CD4-positive, CD25-positive, alpha-beta regulatory T cell (primary cell): ENCODE measurements at places on chromosomes 7 and 10.

GRCh38 chr10:121425623-121426022 lies 172.6 kb downstream of the FGFR2 start:
- DNase-seq = no peak
- no peaks in the 10 kb centered on the region for H3K4me1 ChIP-seq
- no peaks in the 10 kb centered on the region for H3K36me3 ChIP-seq

DNA sequence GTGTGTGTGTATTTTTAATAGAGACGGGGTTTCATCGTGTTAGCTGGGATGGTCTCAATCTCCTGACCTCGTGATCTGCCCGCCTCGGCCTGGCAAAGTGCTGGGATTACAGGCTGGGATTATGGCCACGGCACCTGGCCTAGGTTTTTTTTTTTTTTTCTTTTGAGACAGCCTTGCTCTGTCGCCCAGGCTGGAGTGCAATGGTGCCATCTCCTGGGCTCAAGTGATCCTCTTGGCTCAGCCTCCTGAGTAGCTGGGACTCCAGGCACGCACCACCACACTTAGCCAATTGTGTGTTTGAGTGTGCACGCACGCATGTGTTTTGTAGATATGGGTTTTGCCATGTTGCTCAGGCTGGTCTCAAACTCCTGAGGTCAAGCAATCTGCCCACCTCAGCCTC lies 629.8 kb downstream of the ETV1 start:
- no peak overlapping the region for H3K4me3 ChIP-seq
- H3K27ac ChIP-seq = no peak overlapping the region
- H3K27me3 ChIP-seq = no peaks in the 10 kb centered on the region
- no peaks in the 10 kb centered on the region for H3K36me3 ChIP-seq
- DNase-seq = no peak

GRCh38 chr7:296373-296945 lies 6.5 kb downstream of the FOXL3 start:
- H3K4me3 ChIP-seq = no peak overlapping the region
- H3K27me3 ChIP-seq = peaks cover 7% of the 10 kb centered on the region
- no peak overlapping the region for H3K27ac ChIP-seq
- no peaks in the 10 kb centered on the region for H3K4me1 ChIP-seq

DNA sequence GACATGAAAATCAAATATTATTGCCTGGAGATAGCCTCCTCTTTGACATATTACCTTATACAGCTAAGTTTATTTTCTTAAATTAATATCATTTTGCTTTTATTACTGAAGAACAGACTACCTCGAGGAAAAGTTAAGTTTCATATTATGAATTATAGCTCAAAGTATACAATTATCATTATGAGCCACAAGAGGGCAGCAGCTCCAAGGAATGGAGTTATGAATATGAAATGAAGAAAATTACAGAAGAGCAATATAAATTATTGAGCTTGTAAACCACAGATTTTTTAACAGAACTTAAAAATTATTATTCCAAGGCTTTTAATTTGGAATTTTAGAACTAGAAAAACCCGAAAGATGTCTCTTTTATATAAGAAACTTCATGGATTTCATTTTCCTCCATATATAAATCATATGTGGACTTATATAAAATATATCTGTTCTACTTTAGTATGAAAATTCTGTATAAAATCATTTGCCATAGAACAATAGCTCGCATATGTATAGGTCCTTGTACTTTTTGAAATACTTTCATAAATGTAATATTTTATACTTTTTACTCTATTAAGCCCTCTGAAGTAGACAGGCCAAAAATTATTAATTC lies 40.1 kb downstream of the IQUB start:
- peak; percentile 44 for DNase-seq

DNA sequence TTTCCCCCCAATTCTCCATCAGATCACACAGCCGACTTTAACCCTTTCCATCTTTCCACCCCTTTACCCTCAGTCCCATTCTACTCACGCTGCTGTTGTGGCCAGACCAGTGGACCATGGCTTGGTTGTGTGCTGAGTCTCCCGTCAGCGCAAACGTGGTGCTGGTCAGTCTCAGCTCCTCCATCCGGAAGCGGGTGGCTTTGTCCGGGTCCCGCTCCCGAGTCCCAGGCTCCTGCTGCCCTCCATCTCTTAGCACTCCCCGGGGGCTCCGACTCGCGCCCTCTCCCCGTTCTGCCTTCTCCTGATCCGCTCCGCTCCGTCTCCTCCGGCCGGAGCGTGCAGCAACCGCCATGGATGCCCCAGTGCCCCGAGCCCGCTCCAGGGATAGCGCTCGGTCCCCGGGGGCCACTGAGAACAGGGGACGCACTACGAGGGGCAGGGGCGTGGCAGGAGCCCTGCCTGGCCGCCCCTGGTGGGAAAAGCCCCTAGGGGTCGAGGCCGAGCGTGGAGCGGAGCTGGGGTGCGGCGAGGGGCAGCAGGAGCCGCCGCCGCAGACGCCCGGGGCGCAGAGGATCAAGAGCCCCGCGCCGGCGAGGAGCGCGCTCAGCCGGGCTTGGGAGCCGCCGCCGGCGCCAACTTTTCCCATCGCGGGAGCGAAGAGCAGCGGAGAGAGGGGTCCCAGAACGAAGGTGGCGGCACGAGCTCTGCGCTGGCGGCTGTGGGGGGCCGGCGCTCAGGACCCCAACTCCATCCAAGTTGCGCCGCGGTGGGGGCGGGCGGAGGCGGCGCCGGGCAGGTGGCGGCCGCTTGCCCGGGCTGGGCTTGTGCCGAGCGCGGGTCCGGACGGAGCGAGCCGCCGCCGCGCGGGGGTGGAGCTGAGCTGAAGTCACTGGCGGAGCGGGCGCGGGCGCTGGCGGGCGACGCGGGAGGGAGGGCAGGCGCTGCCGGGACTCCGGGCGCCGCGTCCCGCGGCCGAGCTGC lies at the start of gene SORCS1:
TSS of gene SORCS1 (minus strand) at position 826 of the 981 bp plus-strand sequence.
- H3K27me3 ChIP-seq = no peaks in the 10 kb centered on the region
- no peak for DNase-seq
- no peaks in the 10 kb centered on the region for H3K36me3 ChIP-seq
- H3K4me1 ChIP-seq = no peaks in the 10 kb centered on the region

GRCh38 chr10:13437026-13437555 lies 89.0 kb upstream of the SEPHS1 start:
- H3K4me1 ChIP-seq = peaks cover 12% of the 10 kb centered on the region
- DNase-seq = no peak
- H3K4me3 ChIP-seq = no peak overlapping the region
- H3K27me3 ChIP-seq = peaks cover 10% of the 10 kb centered on the region
- H3K36me3 ChIP-seq = no peaks in the 10 kb centered on the region

DNA sequence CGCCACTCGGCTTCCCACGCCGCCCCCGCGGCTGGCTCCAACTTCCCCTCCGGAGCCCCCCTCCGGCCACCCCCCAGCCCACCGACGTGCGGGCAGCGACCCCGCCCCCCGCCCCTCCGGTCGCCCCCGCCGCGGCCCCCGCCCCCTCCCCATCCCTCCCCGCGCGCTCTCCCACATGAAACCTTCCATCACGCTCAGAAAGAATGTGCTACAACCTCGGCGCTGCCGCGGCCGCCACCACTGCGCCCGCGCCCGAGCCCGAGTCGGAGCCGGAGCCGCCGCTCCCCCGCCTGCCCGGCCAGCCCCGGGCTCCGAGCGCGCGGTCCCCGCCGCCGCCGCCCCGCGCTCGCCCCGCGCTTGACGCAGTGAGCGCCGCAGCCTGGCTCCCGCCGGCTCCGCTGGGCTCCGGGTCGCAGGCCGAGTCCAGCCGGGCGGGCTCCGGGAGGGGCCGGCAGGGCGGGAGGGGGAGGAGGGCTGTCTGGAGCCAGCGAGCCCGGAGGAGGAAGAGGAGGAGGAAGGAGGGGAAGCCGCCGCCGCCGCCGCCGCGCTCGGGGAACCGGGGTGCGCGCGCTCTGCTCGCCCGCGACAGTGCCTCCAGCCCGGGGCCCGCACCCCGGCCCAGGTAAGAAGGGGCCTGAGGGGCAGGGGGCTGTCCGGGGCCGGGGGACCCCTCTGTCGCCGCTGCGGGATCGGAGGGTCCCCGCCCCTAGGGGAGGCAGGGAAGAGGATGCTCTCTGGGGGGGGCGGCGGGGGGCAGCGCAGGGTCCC lies 4.3 kb upstream of the ELFN1 start:
- H3K4me3 ChIP-seq = no peak overlapping the region
- H3K36me3 ChIP-seq = no peaks in the 10 kb centered on the region
- DNase-seq = no peak

GRCh38 chr7:20075992-20076820 lies 141.0 kb downstream of the MACC1 start:
- H3K4me1 ChIP-seq = no peaks in the 10 kb centered on the region
- no peaks in the 10 kb centered on the region for H3K27me3 ChIP-seq
- no peaks in the 10 kb centered on the region for H3K36me3 ChIP-seq
- no peak overlapping the region for H3K27ac ChIP-seq

- no peaks in the 10 kb centered on the region for H3K27me3 ChIP-seq
- no peaks in the 10 kb centered on the region for H3K4me1 ChIP-seq
- no peak overlapping the region for H3K27ac ChIP-seq
- H3K4me3 ChIP-seq = no peak overlapping the region
Observed at GRCh38 chr10:27699776-27700175, 45.8 kb downstream of the MKX start.

DNA sequence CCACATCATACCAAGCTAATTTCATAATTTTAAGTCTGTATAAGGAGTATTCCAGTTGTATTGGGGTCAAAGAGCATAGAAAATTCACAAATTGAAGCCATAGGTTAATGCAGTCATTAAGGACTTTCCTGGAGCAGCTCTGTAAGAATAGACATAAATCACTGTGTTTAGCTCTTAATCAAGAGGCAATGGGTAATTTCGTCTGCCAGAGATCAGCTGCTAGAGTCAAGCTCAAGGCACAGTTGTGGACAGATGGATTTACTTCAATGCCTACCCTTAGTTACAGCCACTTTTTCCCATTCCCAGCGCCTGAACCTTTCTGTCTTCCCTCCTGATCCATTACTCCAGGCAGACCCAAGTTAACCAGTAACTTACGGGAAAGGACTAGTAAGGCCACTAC lies 40.6 kb upstream of the AGBL3 start:
- H3K27me3 ChIP-seq = peaks cover 4% of the 10 kb centered on the region
- no peak for DNase-seq
- H3K4me1 ChIP-seq = no peaks in the 10 kb centered on the region
- H3K4me3 ChIP-seq = no peak overlapping the region
- H3K27ac ChIP-seq = no peak overlapping the region

GRCh38 chr10:10865303-10865702 lies 152.4 kb upstream of the CELF2 start:
- H3K4me3 ChIP-seq = no peak overlapping the region
- no peaks in the 10 kb centered on the region for H3K4me1 ChIP-seq
- DNase-seq = no peak
- no peak overlapping the region for H3K27ac ChIP-seq

- H3K4me1 ChIP-seq = no peaks in the 10 kb centered on the region
- H3K27ac ChIP-seq = no peak overlapping the region
- no peak overlapping the region for H3K4me3 ChIP-seq
- H3K36me3 ChIP-seq = no peaks in the 10 kb centered on the region
- no peaks in the 10 kb centered on the region for H3K27me3 ChIP-seq
Observed at GRCh38 chr10:51405580-51406351, 293.6 kb downstream of the CSTF2T start.

DNA sequence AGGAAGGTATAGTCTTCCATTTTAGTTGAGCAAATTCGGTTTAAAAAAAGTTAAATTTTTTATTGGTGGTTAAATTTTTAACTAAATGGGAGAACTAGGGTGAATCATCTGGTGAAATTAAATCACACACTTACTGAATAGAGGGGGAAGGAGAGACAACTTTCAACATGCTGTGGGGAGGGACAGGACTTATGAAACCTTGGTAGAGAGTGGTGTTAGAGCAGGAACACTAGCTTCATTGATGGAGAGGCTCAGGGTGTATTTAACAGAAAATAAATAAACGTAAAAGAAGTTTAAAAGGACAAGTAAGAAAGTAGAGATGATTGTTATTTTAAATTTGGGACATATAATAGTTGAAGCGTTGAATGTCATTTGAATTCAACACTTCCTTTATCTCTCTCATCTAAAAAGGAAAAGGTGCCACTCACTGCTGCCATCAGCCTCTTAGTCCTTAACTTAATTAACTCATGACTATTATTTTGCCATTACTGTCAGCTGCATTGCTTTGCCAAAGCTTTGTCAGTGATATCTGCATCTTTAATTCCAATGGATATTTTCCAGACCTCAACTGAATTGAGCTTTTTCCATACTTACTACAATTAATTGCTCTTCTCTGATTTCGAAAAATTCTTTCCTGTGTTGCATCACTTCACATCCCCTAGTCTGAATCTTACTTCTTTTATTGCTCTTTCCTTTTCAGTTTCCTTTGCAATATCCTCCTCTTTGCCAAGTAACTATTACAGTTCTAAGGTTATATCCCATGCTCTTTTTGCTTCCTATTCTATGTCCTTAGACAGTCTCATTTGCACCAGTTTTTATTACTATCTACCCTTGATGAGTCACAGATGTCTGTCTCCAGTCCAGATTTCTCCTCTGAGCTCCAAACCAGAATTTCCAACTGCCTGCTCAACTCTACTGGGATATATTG lies 71.7 kb downstream of the GNAT3 start:
- no peaks in the 10 kb centered on the region for H3K27me3 ChIP-seq
- H3K4me1 ChIP-seq = no peaks in the 10 kb centered on the region
- no peak overlapping the region for H3K4me3 ChIP-seq
- no peak overlapping the region for H3K27ac ChIP-seq
- DNase-seq = no peak
- no peaks in the 10 kb centered on the region for H3K36me3 ChIP-seq

DNA sequence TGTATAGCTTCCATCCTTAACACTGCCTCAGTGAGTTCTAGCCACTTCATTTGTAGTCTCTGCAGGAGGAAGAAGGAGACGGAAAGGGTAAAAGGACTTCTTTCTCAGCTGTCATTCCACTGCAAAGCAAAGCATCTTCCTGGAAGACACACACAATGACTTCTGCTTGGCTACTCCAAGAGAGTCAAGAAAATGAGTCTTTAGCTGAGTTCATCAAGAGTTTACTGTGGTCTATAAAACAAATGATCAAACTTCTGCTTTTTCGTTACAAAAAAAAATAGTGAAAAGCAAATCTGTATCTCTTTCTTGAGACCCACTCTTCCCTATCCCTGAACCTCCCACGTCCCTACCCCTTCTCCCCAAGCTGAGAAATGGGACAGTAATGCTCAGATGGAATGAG lies 205.0 kb upstream of the AHR start:
- H3K27ac ChIP-seq = no peak overlapping the region
- no peak for DNase-seq
- H3K27me3 ChIP-seq = no peaks in the 10 kb centered on the region
- no peak overlapping the region for H3K4me3 ChIP-seq

DNA sequence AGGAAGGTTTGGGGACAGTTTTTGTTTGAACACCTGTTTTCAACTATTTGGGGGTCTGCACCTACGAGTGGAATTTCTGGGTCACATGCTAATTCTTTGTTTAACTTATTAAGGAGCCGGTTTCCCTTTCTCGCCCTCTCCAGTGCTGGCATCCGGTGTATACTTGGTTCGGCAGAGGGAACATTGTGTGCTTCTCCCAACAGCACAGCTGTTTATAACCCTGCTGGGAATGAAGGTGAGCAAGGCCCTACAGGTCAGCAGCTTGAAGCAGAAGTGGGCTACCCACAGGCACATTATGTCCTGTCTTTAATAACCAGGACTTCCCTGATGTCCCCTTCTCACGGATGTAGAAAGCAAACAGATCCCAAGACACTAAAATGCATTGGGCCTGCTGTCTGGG lies 87.5 kb upstream of the PDCD4 start:
- H3K27ac ChIP-seq = peak overlapping the region; percentile 77
- DNase-seq = no peak
- peak overlapping the region; percentile 54 for H3K4me3 ChIP-seq
